Glutamatergic neuron (in vitro differentiated cells): ENCODE measurements at places on chromosomes 7 and 10. TPM values are rescaled to one million over a fixed set of nuclear protein-coding genes. Genes with fewer than 3 reads are reported as not detected.
A peak's percentile ranks its signal among the peaks of the same experiment; 100 is the strongest.

DNA sequence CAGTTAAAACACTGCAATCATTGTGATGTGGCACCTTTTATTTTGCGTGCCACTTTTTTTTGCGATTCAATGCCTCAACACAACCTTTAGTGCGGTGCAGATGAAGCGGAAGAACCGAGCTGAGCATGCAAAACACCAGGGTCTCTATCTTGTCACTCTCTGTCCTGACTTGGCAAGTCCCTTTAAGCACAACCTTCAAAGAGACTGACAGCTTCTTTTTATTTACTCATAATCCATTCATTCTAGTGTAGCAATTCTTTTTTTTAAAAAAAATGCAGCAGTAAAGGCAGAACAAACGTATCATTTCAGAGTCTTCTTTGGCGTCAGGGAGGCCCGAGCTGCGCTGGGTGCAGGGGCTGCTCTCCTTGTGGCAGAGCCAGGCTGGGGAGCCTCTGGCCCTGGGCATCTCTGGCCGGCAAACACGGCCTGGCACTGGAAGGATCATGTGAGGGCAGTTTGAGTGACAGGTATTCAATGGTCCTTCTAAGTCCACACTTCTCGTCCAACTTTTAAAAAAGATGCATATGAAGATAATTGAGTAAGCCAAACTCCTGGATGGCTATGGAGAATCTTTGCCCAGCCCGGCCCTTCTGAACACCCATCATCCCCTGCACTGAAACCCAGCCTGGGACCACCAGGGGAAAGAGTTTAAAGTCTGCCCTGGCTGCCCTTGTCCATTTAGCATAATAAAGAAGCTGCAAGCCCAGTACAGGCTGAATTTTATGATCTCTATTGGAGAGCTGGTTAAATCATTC lies 3.9 kb downstream of the PTF1A start:
- DNase-seq, result no peak

The ANKRD26 gene
- 17.0 TPM for total RNA-seq

The POMZP3 gene
- total RNA-seq, result 29.5 TPM

The TAS2R41 gene
- not detected for total RNA-seq

The CRPPA gene
- 5.3 TPM for total RNA-seq

The OR2A1 gene
- not detected for total RNA-seq

- DNase-seq, result no peak
These were observed 213.8 kb downstream of the DNAJB6 start for GRCh38 chr7:157550300-157551275.

The PRLHR gene
- 0.22 TPM for total RNA-seq

GRCh38 chr7:36723951-36724664 lies at the start of gene AOAH:
Gene AOAH (minus strand): TSS chr7:36724494. CDS start chr7:36724148, 346 bp downstream.
- no peak for DNase-seq

DNA sequence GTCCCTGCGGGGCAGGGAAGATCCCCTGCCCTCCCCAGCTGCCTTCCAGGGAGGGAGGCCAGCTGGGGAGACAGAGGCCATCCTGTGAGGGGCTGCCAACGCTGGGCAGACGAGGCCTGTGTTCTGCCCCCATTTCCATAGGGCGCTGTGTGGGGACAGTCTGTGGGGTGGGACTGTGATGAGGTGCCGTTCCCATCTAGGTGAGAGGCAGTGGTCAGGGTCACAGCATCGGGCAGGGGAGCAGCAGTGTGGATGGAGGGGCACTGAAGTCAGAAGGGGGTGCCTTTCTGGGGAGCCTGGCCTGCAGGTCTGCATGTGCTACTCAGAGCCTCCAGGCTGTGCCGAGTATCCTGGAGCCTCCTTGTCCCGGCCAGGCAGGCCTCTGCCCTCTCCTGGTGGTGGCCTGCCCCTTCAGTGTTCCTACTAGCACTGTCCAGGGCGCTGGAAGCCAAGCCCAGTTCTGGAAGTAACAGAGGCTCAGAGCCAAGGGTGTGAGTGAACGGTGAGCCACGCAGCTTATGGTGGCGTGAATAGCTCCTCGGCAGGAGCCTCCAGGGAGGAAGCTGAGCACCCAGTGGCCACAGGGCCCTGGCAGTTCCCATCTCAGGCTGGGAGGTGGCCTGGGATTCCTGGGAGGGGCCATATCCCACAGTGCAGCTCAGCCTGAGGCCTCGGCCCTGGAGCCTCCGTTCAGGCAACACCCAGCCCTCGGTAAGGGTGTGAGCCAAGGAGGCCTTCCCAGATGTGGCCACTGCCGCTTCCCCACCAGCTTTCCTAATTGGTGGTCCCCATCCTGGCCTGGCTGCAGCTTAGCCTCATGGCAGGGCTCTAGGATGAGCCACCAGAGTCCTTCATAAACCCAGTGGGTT lies 23.3 kb upstream of the CSGALNACT2 start:
- DNase-seq, result peak; percentile 8

GRCh38 chr7:97639036-97639435 lies 92.8 kb upstream of the TAC1 start:
- no peak for DNase-seq

DNA sequence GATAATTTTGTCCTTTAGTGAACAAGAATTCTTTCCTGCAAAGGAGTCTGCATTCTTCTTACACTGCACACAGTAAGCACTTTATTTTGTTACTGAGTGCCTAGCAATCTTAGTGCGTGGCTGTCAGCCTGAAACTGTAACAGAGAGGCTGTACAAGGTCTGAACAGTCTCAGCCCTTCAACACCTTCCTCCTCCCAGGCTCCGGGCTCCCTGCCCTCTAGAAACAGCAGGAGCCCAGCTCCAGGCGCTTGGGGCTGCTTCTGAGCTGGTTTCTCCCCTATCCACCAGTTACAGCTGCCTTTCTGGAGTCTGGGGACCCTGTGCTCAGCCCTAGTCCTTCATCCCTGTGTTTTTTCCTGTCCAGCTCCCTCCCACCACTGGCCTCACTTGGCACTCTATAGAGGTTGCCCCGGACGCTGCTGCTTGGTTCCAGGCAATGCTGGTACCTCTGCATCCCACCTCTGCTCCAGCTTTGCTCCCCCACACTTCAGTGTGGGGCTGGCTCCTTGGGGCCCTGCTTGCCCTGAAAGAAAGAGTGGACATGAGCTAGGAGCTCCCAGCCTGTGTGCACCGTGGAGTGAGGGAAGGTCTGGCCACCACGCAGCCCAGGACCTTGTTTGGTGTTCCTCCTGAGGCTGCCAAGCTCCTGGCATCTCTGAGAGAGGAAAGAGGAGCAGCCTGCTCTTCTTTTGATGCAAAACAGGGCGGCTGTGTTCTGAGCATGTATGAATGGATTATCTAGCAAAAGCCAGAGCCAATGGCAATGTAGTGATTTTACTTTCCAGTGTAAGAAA lies 251.2 kb upstream of the GRB10 start:
- DNase-seq, result no peak
